ENCODE measurements at places on chromosomes 11 and 22. TPM values are rescaled to one million over a fixed set of nuclear protein-coding genes. Genes with fewer than 3 reads are reported as not detected.

Gene SMTN
- total RNA-seq, result 17.6 TPM

Gene SHISAL1
- not detected for total RNA-seq

Gene MMP8
- total RNA-seq, result not detected

Gene LRRC32
- total RNA-seq, result 5.4 TPM

Gene RBMXL2
- total RNA-seq, result not detected

Gene OR51F2
- not detected for total RNA-seq

Gene ANGPTL5
- total RNA-seq, result not detected

Gene FAR1
- 50.3 TPM for total RNA-seq

Gene ATXN10
- total RNA-seq, result 105 TPM

Gene TP53AIP1
- total RNA-seq, result not detected

Gene LARGE1
- 0.38 TPM for total RNA-seq

Gene CYP2D6
- total RNA-seq, result 1.4 TPM

Gene TRIM29
- not detected for total RNA-seq

Gene MUC6
- not detected for total RNA-seq

Gene PNPLA5
- total RNA-seq, result not detected

Gene THRSP
- total RNA-seq, result not detected

Gene CST6
- not detected for total RNA-seq

Gene CNTN5
- total RNA-seq, result not detected

Gene ABTB2
- total RNA-seq, result 6.1 TPM

Gene OR10S1
- total RNA-seq, result not detected

Gene KRTAP5-8
- total RNA-seq, result not detected

Gene COA4
- total RNA-seq, result 113 TPM

Gene TIMP3
- 0.32 TPM for total RNA-seq

Gene SOX10
- total RNA-seq, result not detected

Gene INS
- not detected for total RNA-seq

Gene KDM4F
- total RNA-seq, result not detected

Gene C11orf65
- 0.80 TPM for total RNA-seq

Gene CLMP
- not detected for total RNA-seq

Gene SGSM1
- total RNA-seq, result not detected

Gene MRGPRX3
- total RNA-seq, result not detected
